ENCODE measurements at places on chromosomes 7 and 10.
A peak's percentile ranks its signal among the peaks of the same experiment; 100 is the strongest.

DNA sequence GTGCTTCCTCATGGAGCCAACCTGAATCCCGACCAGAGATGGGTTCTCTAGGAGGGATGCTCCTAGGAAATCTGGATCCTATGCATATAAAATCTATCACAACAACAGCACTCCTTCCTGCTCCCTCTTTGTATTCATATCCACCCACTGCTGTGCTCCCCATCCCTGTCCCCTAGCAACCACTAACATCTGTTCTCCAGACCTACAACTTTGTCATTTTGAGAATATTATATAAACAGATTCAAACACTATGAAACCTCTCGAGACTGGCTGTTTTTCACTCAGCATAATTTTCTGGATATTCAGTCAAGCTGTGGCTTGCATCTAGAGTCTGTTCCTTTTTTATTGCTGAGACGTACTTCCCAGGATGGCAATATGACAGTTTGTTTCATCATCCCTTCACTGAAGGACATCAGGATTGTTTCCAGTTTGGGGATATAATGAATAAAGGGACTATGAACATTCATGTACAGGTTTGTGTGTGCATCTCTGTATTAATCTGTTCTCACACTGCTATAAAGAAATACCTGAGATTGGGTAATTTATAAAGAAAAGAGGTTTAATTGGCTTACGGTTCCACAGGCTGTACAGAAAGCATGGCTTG is 36.0 kb upstream of the PRR15 start:
- DNase-seq: no peak

DNA sequence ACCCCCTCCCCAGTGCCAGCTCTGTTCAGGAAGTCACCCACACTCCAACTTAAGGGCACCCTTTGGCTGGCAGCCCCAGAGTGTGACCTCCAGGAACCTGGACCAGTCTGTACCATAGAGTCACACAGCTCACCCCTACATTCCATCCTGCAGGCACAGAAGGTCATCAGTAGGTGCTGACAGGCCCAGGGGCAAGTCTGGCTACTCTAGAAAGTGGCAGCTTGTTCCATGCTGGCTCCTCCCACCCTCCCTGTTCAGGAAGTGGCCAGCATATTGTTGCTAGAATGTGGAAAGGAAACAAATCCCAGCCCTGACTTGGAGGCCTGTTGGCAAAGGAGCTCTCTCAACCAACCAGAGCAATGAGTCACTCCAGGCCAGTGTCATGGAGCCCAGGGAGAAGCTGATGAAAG is 3.2 kb upstream of the NCOA4 start:
- no peak for DNase-seq

DNA sequence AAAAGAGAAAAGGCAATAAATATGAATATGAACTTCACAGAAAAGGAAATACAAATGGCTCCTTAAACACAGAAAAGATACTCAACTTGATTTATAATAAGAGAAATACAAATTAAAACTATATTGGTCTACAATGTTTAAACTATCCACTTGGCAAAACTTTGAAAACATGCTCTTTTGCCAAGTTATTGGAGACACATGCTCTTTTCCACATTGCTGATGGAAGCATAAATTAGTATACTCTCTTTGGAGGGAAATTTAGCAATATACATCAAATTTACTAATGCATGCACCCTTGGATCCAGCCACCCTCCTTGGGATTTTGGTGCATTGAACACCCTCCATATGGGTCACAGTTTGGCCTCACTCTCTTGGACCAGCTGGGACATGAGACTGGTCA is 7.9 kb downstream of the TAS2R60 start:
- no peak for DNase-seq

GRCh38 chr10:27153845-27154193 is 365 bp downstream of the YME1L1 start:
- peak; percentile 51 for DNase-seq
